Neural crest cell (in vitro differentiated cells): ENCODE measurements at places on chromosomes 5 and 9. TPM values are rescaled to one million over a fixed set of nuclear protein-coding genes. Genes with fewer than 3 reads are reported as not detected.

DNA sequence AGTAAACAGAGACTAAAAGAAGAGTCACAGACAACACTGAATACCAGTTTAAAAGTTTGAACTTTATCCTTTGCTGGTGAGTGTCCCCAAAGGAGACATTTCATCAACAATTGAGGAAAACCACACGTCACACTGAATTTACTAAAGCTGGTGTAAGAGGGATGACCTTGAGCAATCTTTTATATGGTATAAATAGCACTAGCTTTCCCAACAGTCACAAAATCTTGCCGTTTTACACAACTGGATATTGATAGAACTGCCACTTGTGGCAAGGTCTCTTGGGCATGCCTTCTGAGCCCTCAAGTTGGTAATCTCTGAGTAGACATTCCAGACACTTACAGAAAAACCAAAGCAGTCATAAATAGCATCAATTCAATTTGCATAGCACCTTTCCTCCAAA lies 311.5 kb upstream of the TARS1 start:
- no peak for DNase-seq

The NMUR2 gene
- 0.23 TPM in 1 of 2 replicates, not detected in the other for total RNA-seq

The SLC27A6 gene
- 0.09 TPM in 1 of 2 replicates, not detected in the other for total RNA-seq

The CCDC171 gene
- total RNA-seq, result 6.1 and 7.2 TPM in 2 replicates
